ENCODE measurements at places on chromosomes 2 and 18.

DNA sequence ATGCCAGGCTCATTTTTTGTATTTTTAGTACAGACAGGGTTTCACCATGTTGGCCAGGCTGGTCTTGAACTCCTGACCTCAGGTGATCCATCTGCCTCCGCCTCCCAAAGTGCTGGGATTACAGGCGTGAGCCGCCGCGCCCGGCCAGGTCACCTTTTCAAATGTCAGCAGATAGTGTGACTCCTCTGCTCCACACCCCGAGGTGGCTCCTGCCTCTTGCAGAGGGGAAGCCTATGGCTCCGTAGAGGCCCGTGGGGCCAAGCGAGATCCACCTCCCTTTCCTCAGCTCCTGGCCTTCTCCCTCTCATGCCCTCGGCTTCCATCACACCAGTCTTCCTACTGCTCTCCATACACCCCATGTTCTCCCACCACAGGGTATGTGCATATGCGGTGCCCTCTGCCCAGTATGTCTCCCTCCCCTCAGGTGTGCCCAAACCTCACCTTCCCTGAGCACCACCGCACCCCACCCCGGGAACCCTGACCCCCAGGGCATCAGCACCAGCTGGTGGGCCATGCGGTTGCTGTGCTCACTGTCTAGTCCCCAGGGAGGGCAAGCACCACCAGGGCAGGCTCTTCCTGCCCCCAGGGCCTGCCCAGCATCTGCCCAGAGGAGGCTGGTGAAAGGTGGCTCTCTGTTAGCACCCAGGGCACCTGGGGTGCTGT is 10.7 kb downstream of the GPR17 start:
- DNase-seq: no peak

DNA sequence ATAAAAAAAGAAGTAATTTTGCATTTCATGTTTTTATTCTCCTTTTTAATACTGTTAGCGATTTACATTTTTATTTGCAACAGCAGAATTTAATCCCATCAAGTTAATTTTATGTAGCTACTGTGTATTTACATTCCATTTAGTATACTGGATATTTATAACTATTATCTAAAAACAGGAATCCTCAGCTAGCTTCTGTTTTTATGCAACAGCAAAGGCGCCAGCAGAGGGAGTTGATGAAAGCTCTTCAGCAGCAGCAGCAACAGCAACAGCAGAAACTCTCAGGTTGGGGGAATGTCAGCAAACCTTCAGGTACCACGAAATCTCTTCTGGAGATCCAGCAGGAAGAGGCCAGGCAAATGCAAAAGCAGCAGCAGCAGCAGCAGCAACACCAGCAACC is 26.2 kb upstream of the SNORC start:
- no peak for DNase-seq

DNA sequence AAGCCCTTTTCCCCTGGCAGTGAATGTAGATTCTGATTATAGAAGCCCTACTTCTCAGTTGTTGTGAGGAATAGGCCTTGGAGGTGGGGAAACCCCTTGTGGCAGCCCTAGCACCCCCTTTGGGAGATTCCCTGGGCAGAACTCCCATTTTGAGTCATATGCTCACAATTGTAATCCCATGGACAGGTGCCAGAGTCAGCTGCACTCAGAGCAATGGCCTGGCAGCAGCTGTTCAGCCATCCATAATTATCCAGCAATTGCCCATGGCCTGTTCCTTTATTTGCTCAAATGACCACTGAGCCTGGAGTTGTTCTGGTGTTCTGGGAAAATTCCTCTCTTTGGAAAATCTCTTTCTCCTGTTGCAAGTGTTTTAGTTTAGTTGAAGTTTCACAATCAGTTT is 71.7 kb downstream of the PTRHD1 start:
- peak; percentile 58 for DNase-seq

- no peak for DNase-seq
Observed at GRCh38 chr18:64919971-64920570, 771.2 kb upstream of the LINC00305 start.

DNA sequence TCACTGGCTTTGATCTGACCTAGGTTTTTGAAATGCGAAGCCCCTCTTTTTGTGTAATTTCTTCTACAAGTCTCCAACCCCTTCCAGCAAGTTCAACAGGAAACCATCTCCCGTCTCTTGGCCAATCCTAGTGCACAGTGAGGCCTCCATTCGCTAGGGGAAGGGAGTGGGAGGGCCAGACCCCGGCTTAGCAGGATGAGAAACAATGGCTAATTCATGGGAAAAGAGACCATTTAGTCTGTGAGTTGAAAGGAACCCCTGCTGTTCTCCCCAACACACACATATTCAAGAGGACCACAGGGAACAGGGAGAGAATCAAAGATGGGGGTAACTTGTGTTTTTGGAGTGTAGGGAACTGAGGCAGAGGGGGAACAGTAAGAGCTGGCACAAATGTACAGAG is 83.0 kb downstream of the RTN4 start:
- no peak for DNase-seq

- DNase-seq: no peak
Observed at GRCh38 chr2:84373391-84373790, 85.7 kb downstream of the SUCLG1 start.

DNA sequence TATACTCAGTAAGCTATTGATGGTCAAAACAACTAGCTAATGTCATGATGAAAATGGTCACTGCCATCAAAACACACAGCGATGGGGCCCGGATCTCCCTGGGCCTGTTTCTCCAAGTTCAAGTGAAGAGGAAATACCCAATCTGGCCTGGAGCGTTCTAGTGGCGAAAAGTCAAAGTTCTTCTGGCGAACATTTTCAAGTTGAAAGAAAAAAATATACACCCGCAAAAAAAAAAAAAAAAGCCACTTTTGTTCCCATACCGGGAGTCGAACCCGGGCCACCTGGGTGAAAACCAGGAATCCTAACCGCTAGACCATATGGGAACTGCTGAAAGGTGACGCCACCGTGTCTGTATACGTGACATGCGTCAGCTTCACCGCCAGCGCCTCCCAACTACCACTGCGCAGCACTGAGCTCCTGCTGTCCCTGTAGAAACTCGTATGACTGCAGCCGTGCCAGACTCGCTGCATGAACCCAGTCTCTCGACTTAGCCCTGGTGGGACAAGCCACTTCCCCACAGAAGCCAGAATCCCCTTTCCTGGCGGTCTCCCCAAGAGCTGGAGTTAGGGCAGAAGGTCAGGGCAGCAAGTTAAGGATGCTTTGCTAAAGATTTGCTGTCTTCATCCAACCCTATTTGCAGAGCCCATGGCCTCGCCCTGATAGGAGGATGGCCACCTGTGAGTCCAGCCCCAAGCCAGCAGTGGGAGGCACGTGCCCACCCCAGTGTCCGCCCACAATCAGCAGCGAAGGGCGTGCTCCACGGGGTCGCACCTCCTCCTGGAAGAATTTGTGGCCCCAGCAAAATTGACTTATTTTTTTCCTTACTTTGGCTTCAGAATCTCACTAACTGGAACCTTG is 5.6 kb upstream of the IMP4 start:
- DNase-seq: peak; percentile 91

GRCh38 chr2:165648801-165649200 is 145.2 kb downstream of the GALNT3 start:
- DNase-seq: no peak

GRCh38 chr18:74942319-74942910 is 266.5 kb downstream of the PTGR3 start:
- no peak for DNase-seq

DNA sequence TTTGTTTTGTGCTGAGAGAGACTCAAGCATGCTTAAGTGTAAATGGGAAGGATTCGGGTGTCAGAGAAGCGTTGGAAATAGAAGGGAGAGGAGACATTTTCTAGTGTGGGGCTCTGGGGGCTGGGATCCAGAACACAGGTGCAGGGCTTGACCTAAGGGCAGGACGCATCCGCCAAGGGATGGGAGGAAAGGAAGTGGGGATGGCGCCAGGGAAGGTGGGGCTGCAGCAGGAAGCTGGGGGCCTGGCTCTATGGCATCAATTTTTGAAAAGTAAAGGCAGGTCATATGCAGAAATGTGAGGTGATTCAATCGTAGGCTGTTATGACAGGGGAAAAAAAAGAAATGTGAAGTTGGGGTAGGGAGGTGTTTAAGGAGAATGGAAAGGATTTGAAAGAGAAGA is 143.2 kb upstream of the SERTAD2 start:
- no peak for DNase-seq

DNA sequence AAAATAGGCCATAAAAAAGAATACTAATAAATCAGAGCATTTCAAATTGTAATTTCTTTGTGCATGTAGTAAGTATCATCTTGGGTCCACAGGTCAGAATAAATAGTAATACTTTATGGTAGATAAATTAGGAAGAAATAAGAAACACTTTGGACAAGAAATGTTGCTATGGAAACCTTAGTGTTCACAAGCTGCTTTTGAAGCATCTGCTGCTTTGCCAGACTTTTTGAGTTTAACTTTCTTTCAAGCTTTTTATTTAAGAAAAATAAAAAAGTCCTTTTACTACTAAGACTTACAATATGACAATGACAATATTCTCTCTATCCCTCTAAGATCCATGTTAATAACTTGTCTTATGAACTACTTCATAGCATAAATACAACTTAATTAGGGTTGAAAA is 690.7 kb upstream of the FSHR start:
- no peak for DNase-seq

- no peak for DNase-seq
Observed at GRCh38 chr2:48069769-48070168, 163.5 kb upstream of the FBXO11 start.

GRCh38 chr2:26068602-26069298 is 34.9 kb downstream of the RAB10 start:
- DNase-seq: no peak

- DNase-seq: peak; percentile 6
Observed at GRCh38 chr2:69141061-69141460, 128.1 kb downstream of the ANTXR1 start.

GRCh38 chr2:204024503-204024902 is 87.9 kb downstream of the ICOS start:
- DNase-seq: peak; percentile 2

- DNase-seq: no peak
Observed at GRCh38 chr2:215749092-215749957, 264.0 kb downstream of the MREG start.

DNA sequence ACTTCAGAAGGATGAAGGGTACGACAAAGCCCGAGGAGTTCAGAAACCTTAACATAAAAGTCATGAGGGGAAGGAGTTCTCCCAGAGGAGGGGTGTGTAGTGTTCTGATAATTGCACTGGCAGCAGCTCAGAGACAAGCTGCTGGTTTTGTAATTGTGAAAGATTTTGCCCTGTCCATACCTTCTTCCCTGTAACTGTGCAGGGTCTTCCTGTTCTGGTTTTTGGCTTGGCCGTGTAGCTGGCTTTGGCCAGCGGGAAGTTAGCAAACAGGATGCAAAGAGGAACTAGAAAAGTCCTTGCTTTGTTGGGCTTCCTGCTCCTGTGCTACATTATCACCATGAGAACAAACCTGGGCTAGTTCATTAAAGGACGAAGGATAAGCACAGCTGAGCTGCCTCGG is 160.8 kb downstream of the LPIN1 start:
- no peak for DNase-seq

DNA sequence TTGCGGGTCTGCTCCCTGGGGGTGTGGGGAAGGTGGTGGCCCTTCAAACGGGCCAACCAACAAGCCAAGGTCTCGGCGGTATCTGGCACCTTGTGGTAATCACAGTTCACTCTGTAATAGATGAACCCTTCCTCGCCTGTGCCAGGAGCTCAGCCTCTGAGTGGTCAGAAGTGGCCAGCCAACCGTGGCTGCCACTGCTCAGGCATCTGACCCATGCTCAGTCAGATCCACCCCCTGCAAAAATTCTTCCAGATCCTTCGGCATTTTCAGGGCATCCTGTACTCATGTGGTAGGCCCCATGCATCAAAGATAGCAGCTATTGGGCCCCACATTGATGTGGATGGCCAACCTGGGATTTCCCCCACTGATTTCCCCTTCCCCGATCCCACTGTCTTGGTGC is 39.6 kb upstream of the SERPINE2 start:
- DNase-seq: no peak

DNA sequence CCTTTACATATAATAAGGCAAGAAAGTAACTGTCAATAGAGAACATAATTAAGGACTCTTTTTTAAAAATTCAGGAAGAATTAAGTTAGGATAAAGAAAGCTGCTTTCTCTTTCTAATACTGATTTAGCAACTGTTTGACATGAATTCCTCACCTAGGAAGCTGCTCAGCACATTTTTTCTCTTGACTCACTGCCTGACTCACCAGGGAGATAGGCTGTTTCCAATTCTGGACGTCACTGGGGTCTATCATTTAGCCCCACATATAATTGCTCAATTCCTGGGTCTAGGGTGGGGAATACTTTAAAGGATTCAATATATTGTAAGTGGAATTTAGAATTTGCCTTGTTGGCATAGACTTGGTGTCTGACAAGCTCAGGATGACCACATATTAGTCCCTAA is 50.8 kb upstream of the UGP2 start:
- no peak for DNase-seq

DNA sequence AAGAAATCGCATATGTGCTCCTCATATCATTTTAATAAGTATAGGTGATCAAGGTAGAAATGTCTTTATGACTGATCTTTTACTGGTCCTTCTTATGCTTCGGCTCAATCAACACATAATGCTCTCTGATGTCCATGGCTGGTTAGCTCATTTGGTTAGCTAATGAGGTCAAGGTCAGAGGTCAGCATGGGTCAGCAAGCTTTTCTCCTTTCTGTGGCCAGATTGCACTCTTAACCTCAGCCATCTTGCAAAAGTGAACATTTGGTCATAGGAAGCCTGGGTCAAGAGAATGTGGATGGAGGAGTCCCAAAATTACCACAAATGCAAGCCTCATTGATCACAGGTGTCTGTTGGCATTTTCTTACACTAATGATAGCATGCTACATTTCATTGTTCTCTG is 35.4 kb upstream of the DARS1 start:
- DNase-seq: no peak

DNA sequence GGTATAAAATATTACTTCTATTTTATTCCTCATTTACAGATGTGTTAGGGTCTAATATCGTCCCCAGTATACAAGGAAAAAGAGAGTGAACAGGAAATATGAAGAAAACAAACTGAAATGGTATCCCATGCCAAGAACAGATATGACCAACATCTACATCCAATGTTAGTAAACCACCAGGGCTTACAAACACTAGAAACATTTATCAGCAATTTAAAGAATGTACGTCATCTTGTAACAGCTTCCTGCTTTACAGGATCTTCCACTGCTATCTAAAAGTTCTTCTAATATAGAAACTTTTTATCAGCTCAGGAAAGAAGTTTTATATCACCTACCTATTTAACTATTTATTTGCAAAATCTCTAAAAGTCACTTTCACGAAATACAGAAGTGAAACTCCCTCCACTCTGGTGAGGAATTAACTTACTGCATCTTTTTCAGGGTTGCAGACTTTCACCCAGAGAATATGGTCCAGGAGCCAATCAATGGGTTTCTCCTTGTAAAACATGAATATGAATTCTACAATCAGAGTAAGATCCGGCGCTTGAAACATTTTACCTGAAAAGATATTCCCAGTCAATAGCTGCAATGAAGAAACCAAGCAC is 35.2 kb downstream of the UNC50 start:
- no peak for DNase-seq

- no peak for DNase-seq
Observed at GRCh38 chr2:56209701-56210100, 25.9 kb downstream of the CCDC85A start.

Measured in cerebellum (tissue), 4 donors.